ENCODE measurements at places on chromosomes 7 and 10.

- no peak for DNase-seq
Observed at GRCh38 chr7:20862554-20862953, 75.9 kb upstream of the SP8 start.

DNA sequence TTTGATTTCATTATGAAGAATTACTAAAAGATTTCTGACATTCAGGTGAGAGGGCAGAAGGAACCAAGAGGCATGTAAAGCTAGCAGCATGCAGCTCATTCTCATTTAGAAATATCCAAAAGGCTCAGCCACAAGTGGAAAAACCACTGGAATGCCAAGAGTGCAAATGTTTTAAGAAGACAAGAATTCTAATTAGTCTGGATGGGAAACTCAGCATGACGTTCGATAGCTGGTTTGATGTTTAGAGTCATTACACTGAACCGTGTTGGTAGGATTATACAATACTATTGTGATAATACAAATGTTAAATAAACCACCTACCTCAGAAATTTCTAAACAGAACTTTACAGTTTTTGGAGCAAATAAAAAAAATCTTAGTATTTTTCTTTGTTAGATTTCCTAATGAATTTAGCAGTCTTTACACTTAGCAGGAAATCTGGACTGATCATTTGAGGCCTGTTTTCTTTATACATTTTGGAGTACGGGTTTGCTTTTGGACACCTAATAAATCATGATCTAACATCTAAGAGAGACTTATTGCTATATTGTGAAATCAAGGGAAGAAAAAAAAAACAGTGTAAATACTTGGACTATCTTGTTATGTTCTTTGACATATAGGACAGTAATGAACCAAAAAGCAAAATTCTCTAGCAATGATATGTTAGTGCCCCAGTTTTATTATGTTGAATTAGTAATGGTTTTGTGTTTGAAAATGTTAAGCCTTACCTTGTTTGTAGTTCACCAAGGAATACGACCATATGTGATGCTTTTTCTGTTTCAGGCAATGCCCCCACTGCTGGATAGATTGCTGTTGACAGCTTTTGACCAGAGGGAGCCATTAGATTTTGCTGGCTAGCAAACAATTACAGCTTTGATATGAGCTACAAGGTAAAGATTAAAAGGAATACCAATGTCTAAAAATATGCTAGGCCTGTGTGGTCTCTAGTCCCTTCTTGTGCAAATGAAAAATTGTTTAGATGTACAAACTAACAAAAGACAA, 354.1 kb upstream of the SEMA3A start:
- DNase-seq: no peak

GRCh38 chr7:157022681-157023588, 12.5 kb upstream of the MNX1 start:
- no peak for DNase-seq

DNA sequence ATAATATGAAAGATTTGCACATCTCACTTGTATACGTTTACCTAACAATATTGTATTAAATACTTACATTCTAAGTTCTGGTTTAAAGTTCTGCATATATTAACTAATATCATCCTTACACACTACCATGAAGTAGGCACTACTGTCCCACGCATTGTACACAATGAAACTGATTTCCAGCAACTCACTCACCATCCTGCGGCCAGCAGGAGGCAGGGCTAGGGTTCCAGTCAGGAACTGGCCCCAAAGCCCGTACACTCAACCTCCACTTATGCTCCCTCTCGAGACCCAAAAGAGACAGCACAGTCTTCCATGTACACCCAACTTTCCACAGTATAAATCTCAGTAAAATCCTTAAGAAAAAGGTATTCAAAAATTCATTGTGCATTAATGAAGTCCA, 41.4 kb downstream of the GRID1 start:
- no peak for DNase-seq

DNA sequence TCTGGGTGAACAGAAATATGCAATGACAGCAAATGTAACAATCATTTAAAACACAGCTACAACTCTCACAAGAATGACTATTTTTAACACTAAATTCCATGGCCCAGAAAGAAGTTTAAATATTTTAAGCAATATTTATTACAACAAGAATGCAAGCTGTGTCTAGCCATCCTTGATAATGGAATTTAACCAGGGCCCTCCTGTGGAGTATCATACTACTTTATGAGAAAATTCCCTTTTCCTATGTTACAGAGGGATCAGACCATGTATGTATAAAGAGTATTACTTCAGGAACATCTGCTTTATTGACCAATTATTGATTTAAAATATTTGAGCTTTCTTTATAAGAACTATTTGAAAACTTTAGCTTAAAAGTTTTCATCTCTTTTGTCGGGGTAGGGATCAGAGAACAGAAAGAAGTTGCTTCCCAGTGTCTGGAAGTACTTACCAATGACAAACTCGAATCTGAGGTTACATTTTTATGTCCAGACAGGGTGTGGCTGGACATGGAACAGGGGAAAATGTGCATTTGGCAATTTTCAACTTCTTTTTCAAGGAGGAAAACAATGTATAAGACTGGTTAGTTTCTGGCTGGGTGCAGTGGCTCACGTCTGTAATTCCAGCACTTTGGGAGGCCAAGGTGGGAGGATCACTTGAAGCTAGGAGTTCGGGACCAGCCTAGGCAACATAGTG, 48.3 kb upstream of the NRBF2 start:
- no peak for DNase-seq

DNA sequence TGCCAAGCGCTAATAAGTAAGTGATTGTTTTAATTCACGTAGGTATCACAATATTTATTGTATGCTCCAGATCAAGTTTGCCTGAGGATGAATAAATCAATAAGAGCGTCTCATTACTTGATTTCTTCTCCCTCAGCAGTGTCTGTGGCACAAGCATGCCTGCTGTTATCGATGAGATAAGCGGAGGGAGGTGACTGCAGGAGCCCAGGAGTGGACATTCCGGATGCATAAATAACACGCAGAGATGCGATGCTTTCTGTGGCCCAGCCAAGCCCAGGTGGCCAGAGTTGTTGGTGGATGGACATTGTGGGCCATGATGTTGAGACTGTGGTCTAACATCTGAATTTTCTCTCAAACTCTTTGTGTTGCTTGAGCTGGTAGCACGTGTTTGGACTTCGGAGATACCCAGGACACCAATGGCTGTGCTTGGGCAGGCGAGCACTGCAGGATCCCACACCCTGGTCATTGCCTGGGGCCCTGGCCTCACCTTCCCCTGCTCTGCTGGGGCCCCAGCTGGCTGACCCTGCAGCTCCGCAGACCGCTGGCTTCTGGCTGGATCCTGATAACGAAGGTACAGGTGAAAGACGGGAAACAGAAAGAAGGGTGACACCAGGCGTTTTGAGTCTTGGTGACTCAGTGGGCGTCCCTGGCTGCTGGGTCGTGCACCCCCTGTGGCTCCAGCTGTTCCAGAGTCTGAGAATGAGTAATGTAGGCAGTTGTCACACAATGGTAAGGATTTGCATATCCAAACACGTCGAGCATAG, 31.2 kb upstream of the MNX1 start:
- no peak for DNase-seq

DNA sequence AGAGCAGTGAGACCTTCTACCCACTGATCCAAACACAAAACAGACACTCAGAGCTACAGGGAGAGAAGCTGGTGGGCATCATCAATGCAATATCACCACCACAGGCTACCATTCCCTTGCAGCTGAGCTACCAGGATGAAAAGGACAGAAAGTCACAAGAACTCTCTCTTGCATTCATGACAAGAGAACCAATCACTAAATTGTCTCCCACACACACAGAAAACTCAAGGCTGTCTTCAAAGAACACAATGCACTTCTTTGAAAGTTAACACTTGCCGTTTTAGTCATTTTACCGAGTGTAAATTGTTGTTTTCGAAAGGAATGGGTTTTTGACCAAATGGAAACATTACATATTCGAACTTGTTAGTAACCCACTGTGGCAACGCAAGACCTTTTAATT, 626.6 kb downstream of the SORCS1 start:
- DNase-seq: no peak

DNA sequence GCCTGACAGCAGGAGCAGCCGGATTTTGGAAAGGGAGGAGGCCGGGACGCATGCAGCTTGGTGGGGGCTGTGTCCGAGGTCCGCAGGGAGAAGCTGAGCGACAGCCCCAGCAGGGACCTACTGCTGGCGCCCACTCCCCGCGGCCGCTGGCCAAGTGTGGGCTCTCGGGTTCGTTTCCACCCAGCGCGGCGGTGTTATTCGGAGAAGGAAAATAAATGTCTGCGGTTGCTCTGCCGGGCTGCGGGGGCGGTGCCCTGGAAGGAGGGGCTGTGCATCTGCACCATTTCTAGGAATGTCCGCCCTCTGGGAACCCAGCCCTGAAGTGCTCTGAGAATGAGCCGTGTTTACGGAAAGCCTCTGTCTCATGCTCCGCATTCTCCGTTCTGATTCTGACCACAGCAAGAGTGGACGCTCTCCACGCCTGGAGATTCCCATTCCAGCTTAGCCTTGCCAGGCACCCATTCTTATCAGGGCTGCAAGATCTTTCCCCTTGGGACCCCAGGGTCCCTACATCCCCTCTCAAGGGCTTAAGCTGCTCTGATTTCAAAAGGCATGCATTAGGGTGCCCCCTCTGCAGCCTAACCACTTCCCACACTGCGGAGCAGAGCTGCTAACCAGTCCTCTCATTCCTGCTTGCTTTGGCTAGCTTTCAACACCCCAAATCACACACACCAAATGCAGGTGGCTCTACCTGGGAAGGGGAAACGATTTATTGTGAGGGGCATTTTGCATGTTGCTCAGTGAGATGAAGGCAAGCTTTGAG, 256.6 kb upstream of the GLI3 start:
- DNase-seq: peak; percentile 6

- DNase-seq: no peak
Observed at GRCh38 chr10:18226336-18226735, 86.1 kb downstream of the CACNB2 start.

GRCh38 chr7:12127455-12127854, 83.6 kb upstream of the TMEM106B start:
- DNase-seq: no peak

DNA sequence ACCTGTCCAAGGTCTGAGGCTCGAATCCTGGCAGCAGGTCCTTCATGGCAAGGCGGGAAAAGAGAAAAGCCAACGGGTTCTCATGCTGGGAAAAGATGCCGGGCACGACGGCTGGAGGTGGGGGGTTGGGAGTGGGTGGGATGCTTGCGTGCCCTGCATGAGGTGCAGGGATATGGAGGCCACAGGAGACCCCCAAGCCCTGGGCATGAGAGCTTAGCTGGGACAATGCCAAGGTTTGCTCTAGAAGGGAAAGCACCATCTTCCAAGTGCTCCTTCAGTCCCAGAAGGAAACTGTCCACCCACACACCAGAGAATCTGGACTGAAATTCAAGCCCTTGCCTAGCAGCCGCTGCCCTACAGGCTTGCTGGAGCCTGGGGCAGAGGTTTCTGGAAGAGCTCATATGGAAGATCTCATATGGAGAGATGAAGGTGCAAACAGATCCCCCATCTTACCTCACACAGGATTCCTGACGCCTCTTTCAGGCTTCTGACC, 64.3 kb downstream of the ZRANB1 start:
- DNase-seq: no peak

- no peak for DNase-seq
Observed at GRCh38 chr10:5515948-5516761, 8.6 kb upstream of the CALML3 start.

- DNase-seq: no peak
Observed at GRCh38 chr7:105585850-105586500, 4.7 kb upstream of the EFCAB10 start.

GRCh38 chr10:122949296-122949695, 4.7 kb downstream of the C10orf88 start:
- DNase-seq: no peak

DNA sequence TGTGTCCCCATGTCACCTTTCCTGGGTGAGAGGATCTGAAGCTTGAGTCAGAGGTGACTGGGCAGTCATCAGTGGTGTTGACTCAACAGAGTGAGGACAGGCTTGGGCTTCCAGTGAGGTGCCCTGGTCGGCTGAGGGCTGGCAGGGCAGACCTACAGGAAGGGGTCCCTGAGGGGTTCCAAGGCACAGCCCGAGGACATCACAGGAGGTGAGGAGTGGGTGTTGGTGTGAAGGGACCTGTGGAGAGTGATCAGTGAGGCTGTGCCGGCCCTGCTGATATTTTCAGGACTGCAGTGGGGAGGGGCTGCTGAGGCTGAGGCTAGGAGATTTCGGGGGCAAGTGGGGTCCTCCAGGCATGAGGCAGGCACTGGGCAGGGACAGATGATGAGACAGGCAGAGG, 545.5 kb downstream of the TCERG1L start:
- DNase-seq: no peak

GRCh38 chr10:88852327-88852726, 683 bp upstream of the ANKRD22 start:
- DNase-seq: no peak

DNA sequence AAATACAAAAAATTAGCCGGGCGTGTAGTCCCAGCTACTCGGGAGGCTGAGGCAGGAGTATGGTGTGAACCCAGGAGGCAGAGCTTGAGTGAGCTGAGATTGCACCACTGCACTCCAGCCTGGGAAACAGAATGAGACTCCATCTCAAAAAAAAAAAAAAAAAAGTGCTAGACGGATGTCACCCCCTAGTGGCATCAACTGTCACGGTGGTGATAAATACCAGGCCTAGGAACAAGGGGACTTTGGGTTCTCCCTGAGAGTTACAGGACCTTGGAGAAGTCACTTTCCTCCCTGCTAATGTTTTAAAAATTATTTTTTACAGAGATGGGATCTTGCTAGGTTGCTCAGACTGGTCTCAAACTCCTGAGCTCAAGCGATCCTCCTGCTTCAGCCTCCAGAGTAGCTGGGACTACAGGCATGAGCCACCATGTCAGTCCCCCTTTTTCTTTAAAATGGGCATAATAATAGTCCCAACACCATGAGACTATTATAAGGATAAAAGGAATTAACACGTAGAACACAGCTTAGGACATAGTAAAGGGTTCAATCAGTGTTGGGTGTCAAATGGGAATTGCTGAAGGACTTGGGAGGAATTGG, 2.6 kb upstream of the TMEM130 start:
- DNase-seq: peak; percentile 17

GRCh38 chr10:24503461-24504320, 220.0 kb downstream of the ARHGAP21 start:
- DNase-seq: peak; percentile 21

GRCh38 chr10:43265799-43266721, 805 bp downstream of the RASGEF1A start:
- DNase-seq: peak; percentile 29

Data from activated naive CD8-positive, alpha-beta T cell treated with anti-CD3 and anti-CD28 coated beads, Interleukin-2, amount 50 U/mL, for 24 hours (primary cell).